ENCODE measurements at places on chromosomes 1 and 21. TPM values are rescaled to one million over a fixed set of nuclear protein-coding genes. Genes with fewer than 3 reads are reported as not detected.
A peak's percentile ranks its signal among the peaks of the same experiment; 100 is the strongest.

DNA sequence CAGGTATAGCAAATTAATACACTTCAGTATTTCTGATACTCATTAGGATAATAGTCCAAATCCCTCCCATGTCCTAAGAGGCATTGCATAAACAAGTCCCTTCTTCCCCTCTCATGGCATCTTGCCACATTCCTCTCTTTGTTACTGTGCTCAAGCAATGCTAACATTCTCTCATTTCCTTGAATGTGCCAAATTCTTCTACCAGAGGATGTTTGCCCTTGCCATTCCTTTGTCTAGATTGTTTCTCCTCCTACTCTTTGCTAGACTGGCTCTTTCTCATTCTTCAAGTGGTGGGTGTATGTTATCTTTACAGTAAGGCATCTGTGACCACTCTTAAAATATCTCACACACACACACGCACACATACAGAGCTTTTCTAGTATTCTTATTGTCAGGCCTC, 621.0 kb upstream of the CXADR start:
- H3K36me3 ChIP-seq, result no peaks in the 10 kb centered on the region
- H3K4me1 ChIP-seq, result no peaks in the 10 kb centered on the region
- no peak overlapping the region for H3K27ac ChIP-seq
- peak; percentile 60 for DNase-seq

The ABCB10 gene
- 10.9 TPM for total RNA-seq

DNA sequence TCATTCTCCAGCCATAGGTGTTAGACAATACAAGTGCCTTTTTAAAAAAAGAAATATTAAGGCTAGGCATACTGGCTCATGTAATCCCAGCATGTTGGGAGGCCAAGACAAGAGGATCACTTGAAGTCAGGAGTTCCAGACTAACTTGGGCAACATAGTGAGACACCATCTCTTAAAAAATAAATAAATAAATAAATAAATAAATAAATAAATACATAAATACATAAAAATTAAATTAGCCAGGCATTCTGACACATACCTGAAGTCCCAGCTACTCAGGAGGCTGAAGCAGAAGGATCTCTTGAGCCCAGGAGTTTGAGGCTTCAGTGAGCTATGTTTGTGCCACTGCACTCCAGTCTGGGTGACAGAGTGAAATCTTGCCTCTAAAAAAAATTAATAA, 85.8 kb upstream of the ATP1B1 start:
- H3K36me3 ChIP-seq, result no peaks in the 10 kb centered on the region
- H3K27me3 ChIP-seq, result no peaks in the 10 kb centered on the region
- H3K27ac ChIP-seq, result no peak overlapping the region
- no peaks in the 10 kb centered on the region for H3K4me1 ChIP-seq
- H3K4me3 ChIP-seq, result no peak overlapping the region

GRCh38 chr1:43936431-43937151, 3.0 kb downstream of the ARTN start:
- peaks cover 10% of the 10 kb centered on the region for H3K4me1 ChIP-seq
- H3K36me3 ChIP-seq, result no peaks in the 10 kb centered on the region
- H3K4me3 ChIP-seq, result peak overlapping the region; percentile 30
- DNase-seq, result peak; percentile 16
- H3K27ac ChIP-seq, result no peak overlapping the region

- no peaks in the 10 kb centered on the region for H3K36me3 ChIP-seq
- H3K27ac ChIP-seq, result peak overlapping the region; percentile 91
- H3K27me3 ChIP-seq, result no peaks in the 10 kb centered on the region
- H3K4me3 ChIP-seq, result peak overlapping the region; percentile 78
- peak; percentile 87 for DNase-seq
- H3K4me1 ChIP-seq, result peaks cover 11% of the 10 kb centered on the region
Measured at GRCh38 chr1:119646521-119647227, 1.4 kb downstream of the ZNF697 start.

GRCh38 chr1:199084293-199084692, 445.5 kb downstream of the PTPRC start:
- H3K36me3 ChIP-seq, result no peaks in the 10 kb centered on the region
- H3K4me3 ChIP-seq, result no peak overlapping the region
- H3K27ac ChIP-seq, result peak overlapping the region; percentile 10
- peaks cover 6% of the 10 kb centered on the region for H3K4me1 ChIP-seq
- DNase-seq, result peak; percentile 94
- H3K27me3 ChIP-seq, result no peaks in the 10 kb centered on the region

GRCh38 chr1:11061652-11062365, 2.0 kb upstream of the SRM start:
- H3K27ac ChIP-seq, result no peak overlapping the region
- no peak for DNase-seq
- H3K4me1 ChIP-seq, result peaks cover 8% of the 10 kb centered on the region
- no peaks in the 10 kb centered on the region for H3K27me3 ChIP-seq

DNA sequence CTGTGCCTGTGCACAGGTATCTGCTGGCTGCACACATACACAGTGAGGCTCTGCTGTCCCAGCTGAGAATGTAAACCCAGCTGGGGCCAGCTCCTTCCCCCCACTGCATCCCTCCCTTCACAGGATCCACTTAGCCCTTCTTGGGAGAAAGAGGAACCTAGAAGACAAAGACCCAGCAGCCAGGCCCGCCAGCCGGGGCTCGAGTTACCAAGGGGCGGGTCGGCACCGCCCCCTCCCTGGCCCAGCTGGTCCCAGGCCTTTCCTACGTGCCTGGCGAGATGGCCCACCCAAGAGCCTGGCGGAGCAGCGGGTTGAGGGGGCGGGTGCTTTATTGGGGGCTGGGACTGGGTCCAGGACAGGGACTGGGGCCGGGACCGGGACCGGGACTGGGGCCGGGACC, 2.1 kb downstream of the SH3BGRL3 start:
- peak overlapping the region; percentile 95 for H3K27ac ChIP-seq
- H3K36me3 ChIP-seq, result peaks cover 24% of the 10 kb centered on the region
- H3K27me3 ChIP-seq, result no peaks in the 10 kb centered on the region
- H3K4me1 ChIP-seq, result peaks cover 59% of the 10 kb centered on the region

DNA sequence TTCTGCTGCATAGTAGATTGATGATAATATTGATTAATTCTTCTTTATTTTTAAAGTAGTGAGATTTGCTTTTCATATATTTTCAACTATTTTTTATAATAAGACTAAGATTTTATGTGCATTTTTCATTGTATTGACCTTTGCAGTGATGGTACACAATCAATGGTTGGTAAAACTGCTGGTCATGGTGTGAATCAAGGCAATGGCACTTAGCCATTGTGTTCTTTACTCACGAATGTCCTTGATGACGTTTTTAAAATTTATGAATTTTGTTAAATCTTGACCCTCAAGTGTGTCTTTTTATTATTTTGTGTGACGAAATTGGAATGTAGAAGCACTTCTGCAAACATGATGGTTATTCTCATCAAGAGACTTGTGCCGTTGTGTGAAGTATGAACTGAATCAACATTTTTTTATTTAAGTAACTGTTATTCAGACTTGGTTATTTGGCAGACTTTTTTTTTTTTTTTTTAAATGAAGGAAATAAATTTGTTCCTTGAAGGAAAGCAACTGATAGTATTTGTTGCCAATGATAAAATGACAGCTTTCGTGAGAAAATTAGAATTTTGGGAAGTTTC, 22.6 kb downstream of the CDC73 start:
- no peaks in the 10 kb centered on the region for H3K4me1 ChIP-seq
- H3K27ac ChIP-seq, result no peak overlapping the region
- H3K36me3 ChIP-seq, result peaks cover 28% of the 10 kb centered on the region
- DNase-seq, result no peak
- H3K4me3 ChIP-seq, result no peak overlapping the region

DNA sequence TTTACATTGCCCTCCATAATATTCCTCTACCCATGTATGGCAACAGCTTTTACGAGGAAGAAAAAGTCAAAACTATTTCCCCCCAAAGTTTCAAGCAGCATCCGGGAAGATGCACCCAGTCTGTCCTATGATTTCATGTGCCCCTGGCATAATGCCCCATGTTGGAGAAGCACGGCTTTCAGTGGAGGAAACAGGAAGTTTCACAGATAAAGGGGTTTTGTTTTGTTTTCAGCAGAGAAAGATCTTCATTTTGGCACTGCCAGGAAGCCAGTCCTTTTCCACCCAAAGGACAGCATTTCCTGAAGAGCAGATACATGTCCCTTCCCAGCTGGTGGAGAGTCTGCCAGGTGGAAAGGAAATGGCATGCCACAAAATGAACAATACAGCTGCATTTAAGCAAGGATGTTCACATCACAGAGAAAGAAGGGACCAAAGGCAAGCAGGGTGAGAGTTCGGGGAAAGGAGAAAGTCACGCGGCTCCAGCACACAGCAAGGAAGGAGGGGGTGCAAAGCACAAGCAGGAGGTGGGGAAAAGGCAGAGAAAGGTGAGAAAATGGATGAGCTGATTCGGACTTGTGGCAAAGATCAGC, 95.3 kb upstream of the HIVEP3 start:
- DNase-seq, result no peak
- H3K4me3 ChIP-seq, result no peak overlapping the region
- H3K27ac ChIP-seq, result no peak overlapping the region
- H3K27me3 ChIP-seq, result no peaks in the 10 kb centered on the region
